Eye (tissue), 1 donor: ENCODE measurements at places on chromosomes 13 and 19.

DNA sequence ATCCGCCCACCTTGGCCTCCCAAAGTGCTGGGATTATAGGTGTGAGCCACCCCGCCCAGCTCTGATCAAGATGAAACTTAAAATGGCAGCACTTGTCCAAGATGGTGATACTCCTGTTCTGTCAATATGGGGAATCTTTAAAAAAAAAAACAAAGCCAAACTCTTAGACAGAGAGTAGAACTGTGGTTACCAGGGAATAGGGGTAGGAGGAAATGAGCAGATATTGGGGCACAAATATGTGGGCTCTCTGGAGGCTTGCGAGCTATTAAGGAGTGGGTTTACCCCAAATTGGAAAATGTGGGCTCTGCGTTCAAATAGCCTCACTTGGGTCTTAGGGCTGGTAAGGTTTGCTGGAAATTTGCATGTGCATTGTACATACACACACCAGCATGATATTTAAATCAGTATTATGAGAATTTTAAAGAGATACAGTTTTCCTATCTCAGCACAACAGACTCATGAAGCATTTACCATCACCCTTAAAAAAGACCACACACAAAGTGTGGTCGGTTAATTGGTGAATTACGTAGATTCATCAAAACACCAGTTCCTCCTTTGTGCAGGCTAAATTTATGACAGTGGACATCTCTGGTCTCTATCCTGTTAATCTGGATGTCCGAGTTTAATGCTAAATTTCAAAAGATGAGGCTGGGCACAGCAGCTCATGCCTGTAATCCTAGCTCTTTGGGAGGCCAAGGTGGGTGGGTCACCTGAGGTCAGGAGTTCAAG is 11.3 kb downstream of the CD70 start:
- no peak for DNase-seq

DNA sequence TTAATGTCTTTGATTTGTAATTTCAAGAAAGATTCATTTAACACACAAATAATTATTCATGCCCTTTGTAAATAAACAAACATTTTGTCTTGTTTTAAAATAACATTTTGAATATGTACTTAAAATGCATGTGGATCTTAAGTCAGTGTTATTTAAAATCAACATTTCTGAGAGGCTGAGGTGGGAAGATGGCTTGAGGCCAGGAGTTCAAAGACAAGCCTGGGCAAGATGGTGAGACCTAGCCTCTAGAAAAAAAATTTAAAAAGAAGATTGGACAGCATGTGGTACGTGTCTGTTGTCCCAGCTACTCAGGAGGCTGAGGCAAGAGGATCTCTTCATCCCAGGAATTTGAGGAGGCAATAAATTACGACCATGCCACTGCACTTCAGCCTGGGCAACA is 1268.2 kb downstream of the SLITRK1 start:
- no peak for DNase-seq

DNA sequence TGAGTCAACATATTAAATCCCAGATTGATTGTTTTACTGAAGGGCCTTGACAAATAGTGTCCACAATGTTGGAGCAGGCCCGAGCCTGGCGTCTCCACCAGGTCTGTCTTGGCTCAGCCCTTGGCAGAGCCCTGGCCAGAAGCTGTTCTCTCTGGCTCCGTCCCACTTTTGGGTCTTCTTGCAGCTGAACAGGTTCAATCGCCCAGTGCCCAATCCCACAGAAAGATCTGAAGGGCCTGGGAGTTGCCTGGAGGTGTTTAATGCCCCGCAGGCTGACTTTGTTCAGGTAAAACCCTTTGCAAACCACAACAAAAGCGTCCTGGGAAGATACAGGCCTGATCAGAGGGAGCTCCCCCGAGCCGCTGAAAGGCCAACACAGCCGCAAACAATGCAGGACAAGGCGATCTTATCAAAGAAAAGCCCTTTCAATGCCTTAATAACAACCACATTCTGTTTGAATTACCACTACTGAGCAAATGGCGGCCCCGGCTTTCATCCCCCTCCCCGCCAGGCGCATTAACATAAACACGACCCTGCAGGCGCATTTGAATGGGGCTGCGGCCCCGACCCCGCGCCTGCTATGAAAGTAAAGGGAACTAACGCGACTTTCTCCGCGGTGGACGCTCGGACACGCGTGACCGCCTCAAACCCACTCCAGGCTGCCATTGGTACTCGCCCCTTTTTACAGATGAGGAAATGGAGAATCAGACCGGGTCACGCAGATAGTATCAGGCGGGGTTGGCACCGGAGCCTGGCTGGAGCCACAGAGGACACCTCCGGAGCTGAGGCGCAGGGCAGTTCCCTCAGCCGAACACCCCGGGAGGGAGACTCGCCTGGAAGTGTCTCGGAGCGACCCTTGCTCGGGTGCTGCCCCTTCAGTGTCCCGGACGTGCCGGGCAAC is 3.1 kb downstream of the CDX2 start:
- peak; percentile 23 for DNase-seq

DNA sequence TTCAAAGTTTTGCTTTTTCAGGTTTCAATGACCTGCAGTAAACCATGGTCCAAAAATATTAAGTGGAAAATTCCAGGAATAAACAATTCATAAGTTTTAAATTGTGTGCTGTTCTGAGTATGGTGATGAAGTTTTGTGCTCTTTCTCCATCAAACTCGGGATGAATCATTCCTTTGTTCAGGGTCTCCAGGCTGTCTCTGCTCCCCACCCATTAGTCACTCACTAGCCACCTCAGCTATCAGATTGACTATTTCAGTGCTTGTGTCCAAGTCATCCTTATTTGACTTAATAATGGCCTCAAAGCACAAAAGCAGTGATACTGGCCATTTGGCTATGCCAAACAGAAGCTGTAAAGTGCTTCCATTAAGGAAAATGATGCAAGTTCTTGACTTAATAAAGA is 1140.4 kb downstream of the EFNB2 start:
- no peak for DNase-seq

GRCh38 chr13:32209652-32210051 is 105.5 kb downstream of the ZAR1L start:
- DNase-seq = no peak

DNA sequence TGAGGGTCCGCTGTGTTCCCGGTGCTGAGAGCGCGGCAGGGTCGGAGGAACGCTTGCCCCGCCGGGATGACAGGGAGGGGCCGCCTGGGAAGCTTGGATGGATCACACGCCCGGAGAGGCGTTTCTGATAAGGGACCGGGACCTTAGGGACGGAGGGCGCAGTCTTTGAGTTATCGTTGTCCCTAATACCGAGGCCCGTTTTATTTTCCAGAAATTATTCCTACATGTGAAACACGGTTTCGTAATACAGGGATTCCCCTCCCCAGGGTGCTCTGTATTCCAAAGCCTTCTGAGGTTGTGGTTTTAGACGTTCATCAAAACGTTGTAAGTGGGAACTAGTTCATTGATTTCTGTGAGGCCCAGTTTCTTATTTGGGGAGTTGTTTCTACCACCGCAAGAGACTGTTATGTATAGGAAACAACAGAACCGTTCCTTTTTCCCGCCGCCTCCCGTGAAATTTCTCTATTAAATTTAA is 752 bp downstream of the PDCD5 start:
- peak; percentile 59 for DNase-seq

DNA sequence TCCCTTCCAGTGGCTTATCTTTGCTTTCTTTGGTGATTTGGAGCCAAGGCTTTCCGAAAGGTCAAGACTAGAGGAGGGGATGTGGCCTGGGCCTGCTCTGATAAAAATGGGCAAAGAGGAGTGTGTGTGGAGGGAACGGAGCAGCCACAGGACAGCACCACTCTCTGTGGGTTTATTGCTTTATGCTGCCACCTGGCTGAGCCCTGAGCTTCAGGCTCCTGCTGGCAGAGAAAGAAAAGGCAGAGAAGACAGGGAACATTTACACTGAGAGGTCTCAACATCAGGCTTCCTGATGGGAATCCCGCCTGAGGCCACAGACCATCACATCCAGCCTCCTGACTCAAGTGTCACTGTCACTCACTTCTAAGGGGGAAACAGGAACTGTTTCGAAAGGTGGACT is 9.2 kb upstream of the GSX1 start:
- peak; percentile 23 for DNase-seq

GRCh38 chr19:49462492-49462891 is 9.5 kb downstream of the ALDH16A1 start:
- no peak for DNase-seq

GRCh38 chr13:78131811-78132210 is 213.2 kb upstream of the EDNRB start:
- DNase-seq = no peak

GRCh38 chr13:74134777-74135325 is 647 bp upstream of the KLF12 start:
- peak; percentile 92 for DNase-seq

- peak; percentile 79 for DNase-seq
These were observed 3.2 kb downstream of the MIDN start for GRCh38 chr19:1251330-1252220.
